ENCODE measurements at places on chromosomes 5 and 9. TPM values are rescaled to one million over a fixed set of nuclear protein-coding genes. Genes with fewer than 3 reads are reported as not detected.

DNA sequence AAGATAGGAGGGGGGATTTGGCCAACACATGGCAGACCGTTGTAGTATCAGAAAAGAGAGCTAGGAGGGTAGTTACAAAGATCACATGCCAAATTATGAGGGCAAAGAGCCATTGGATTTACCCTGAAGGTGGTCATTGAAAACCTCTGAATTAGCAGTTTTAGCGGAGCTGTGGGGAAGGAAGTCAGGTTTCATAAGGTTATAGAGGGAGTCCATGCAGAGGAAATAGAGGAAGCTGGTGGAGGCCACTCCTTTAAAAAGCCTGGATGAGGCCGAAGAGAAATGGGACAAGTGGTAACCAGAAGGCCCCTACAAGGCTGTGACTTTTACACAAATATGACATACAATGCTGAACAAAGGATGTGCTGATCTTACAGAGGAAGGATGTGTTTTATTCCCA is 13.2 kb downstream of the DOCK8 start:
- DNase-seq: no peak

FBLL1 gene
- not detected for total RNA-seq

DNA sequence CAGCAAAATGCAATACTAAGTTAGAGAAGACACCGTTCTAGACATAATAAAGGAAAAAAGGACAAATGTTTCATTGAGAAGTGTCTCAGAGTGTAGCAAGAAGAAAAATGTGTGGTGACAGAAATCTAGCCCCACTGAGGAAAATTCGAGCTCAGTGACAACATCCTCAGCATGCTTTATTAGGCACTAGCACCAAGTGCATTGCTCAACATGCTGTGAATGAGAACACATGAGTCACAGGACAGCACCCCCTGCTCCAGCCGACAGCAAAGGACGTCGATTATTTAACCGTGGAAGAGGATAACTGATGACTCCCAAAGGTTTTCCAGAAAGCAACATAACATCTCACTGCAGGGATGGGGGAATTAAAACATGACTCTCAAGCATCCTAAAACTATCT is 182.7 kb downstream of the GNAQ start:
- DNase-seq: no peak

GRCh38 chr5:107294211-107294550 is 376.6 kb downstream of the EFNA5 start:
- no peak for DNase-seq

DNA sequence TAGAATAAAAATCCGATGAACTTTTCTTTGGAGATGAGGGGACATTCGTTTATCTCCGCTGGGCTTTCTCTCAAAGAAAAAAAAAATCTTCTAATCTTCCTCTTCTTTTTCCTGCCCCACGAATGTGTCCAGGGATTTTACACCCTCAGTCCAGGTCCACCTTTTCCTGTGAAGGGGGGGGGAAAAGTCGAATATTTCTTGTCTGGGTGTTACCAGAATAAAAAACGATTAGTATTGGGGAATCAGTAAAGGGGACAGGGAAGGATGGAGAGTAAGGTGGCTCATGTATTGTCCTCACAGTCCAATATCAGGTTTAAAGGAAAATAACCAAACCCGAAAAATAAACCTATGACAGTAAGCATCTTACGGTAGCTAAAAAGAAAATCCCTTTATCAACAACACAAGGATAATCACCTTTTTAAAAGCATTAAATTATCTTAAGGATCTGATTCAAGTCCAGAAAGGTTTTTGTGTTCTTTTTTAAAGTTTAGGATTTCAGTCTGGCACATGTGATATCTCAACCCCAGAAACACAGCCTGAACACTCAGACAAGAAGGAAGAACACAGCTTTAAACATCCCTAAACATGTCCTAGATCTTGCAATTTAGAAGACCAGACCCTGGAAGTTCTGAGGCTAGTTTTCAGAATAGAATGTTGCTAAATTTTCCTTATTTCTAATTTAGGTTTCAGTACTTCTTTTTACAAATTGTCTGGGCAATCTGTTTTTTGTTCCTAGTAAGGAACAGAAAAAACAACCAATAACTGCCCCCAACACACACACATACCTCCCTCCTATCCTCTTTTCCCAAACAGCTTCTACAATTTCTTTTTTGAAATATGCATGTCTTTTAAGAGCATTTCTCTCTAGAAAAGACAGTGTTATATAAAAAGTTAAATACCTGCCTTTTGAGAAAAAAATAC is 1.2 kb downstream of the ZNF608 start:
- no peak for DNase-seq

MCTP1 gene
- 0.55 TPM for total RNA-seq

DNA sequence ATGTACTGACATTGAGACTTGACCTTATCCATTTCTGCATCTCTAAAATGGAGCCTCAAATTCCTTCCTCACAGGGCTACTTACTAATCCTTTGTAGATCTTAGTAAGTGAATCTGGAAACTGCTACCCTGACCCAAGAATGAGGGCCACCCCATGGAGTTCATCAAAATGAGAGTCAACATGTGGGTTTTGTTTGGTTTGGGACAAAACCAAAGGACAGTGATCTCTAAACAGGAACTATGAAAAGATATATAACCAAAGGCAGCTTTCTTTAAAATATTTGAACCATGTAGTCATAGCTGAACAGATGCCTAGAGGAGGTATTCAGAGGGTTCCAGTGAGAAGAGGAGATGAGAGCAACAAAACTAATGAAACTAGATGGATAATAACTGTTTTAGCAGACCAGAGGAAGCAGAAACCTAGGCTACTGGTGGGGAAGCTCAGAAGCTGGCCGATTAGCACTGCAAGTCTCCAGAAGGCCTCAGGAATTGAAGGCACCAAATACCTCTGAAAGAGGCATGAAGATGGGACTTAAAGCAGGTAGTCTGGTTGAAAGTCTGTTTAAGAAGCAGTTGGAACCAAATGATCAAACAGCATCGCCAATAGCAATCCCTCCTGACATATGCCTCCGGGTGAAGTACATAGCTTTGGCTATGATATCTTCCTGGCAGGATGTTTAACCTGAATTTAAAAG is 45.8 kb downstream of the THOC3 start:
- no peak for DNase-seq

- DNase-seq: no peak
These were observed 180.7 kb upstream of the EGFLAM start for GRCh38 chr5:38077652-38078051.

EGR1 gene
- 11.8 TPM for total RNA-seq

- no peak for DNase-seq
These were observed 12.2 kb downstream of the GLDC start for GRCh38 chr9:6633378-6633777.

PHF24 gene
- total RNA-seq: not detected

PDZD2 gene
- 0.27 TPM for total RNA-seq

DNA sequence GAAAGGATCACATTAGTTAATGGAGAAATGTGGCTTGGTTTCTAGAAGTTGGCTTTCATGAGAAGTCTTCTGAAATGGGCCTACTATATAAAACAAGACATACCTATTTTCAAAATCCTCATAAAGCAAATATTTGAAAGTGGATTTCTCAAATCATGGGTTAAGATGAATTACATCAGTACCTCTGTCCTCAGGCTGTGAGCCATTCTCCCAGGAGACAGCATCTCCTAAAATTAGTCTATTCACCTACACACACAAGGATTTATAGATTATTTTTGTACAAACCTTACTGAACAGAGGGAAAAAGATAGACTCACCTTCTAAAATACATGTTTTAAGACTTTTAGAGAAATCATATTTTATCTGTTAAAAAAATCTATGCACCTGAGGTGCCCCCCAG is 32.1 kb upstream of the SPOCK1 start:
- no peak for DNase-seq

- no peak for DNase-seq
These were observed 858 bp upstream of the SOWAHA start for GRCh38 chr5:132812123-132812765.
